ENCODE measurements at places on chromosomes 7 and 10.

DNA sequence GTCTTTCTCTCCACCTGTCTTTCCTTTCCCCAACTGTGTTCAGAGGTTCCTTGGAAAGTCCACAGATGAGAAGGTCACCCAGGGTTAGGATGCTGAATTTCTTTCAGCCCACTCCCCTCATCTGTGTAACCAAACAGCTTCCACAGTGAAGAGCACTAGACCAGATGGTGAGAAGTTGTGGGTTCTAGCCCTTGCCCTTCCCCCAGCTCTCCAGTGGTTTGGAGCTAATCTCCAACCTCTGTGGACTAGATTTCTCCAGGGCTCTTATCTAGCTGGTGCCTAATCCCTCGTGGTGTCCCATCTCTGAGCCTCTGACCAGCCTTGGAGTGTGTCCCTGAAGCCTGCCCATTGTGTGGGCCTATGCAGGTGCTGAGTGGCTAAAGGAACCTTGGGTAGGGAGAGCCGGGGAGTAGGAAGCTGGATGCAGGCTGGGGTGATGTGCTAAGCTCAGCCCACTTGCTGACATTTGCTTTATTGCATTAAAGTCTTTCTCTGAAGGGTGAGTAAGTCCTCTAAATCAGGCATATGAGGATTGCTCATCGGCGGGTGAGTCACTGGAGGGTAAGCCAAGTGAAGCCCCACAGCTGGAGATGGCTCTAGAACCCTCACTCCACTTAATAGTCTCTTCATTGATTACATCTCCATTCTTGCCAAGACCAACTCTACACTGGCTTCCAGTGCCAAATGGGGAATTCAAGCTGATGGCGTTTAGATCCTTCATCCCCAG is 14.9 kb downstream of the DUSP5 start:
- no peak for DNase-seq

- DNase-seq: no peak
These were observed 13.1 kb upstream of the SERPINE1 start for GRCh38 chr7:101113836-101114235.

DNA sequence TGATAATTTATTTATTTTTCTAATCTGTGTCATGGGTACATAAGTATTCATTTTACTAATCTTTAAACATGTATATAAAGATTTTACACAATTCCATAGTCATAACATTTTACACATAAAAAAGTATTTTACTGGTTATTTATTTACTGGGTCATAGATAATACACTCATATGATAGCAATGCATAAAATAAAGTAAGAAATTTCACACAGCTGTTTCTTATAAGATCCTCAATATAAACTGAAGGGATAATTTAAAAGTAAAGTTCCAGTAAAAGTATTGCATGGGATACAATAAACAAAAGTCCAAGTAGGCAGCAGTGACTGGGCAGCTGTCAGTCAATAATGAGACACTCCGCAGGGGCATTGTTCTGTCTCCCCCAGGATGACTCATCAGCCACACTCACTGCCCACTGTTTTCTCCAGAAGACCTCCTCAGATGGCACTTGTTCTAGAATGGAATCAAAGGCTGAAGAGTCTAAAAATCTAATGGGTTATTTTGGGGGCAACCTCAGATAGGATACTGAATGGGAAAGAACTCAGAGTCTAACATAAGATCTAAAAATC is 32.7 kb downstream of the DPY19L1 start:
- DNase-seq: no peak

GRCh38 chr10:127434006-127434405 is 115.1 kb upstream of the NPS start:
- DNase-seq: no peak

- no peak for DNase-seq
These were observed 14.8 kb downstream of the MBL2 start for GRCh38 chr10:52757773-52758172.

GRCh38 chr7:46515844-46516590 is 594.9 kb upstream of the IGFBP3 start:
- peak; percentile 22 for DNase-seq

DNA sequence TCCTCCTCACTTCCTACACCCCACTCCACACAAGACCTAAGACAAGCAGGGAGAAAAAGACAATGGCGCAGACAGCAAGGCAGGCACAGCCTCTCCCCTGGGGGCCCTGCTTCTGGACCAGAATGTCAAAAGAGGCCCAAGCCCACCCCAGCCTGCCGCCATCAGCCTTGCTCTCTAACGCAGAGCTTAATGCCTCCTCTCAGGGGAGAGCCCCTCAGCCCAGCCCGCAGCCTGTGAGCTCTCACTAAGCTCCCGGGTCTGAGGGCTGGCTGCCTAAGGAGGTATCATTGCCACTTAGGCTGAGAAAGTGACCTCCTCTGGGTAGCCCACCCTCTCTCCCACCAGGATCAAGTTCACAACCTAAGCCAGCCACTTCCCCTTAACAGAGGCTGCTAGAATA is 16.7 kb downstream of the SLIT1 start:
- no peak for DNase-seq

GRCh38 chr7:123727071-123727837 is 21.5 kb downstream of the WASL start:
- no peak for DNase-seq

DNA sequence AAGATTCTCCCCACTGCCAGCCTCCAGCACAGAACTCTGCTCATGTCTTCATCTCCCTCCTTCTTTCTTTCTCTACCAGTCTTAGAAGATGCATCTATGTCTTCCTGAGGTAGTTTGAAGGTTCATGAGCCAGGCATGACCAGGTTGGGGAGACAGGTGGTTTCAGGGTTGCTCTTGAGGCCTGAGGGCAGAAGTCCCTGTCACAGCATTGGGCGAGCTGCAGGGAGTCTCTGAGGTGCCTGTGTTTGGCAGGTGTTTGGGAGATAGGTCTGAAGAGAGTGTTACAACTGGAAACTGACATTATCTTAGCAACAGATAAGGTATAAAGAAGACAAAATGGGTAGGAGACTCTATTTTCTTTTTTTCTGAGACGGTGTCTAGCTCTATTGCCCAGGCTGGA is 18.7 kb downstream of the PRSS2 start:
- no peak for DNase-seq

GRCh38 chr10:131089861-131090260 is 221.7 kb downstream of the TCERG1L start:
- no peak for DNase-seq

GRCh38 chr10:17648243-17649035 is 4.5 kb downstream of the STAM start:
- DNase-seq: no peak

DNA sequence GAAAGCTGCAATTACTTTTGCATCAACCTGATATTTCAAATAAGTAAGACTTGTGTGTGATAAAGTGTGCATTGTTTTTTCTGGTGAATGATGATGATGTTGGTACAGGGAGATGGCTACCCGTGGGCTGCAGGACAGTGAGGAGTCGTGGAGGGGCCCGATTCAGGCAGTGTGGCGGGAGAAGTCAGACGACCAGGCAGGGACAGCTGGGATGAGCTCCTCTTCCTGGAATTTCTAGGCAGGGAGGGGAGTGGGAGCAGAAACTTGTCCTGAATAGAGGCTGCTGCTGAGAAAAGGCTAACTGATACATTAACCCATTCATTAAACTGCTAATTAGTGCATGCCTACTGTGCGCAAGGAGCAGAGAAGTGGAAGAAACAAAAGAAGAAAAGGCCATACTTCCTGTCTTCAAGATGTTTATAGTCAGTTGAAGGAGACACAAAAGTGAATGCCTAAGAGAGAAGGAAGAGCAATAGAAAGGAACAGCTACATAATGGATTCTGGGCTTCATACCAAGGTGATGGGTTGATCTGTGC is 9.3 kb upstream of the GATAD1 start:
- DNase-seq: no peak

- DNase-seq: no peak
These were observed 20.3 kb downstream of the NOD1 start for GRCh38 chr7:30458311-30458710.
